ENCODE measurements at places on chromosomes 13 and 19. TPM values are rescaled to one million over a fixed set of nuclear protein-coding genes. Genes with fewer than 3 reads are reported as not detected.

Gene GRWD1
- total RNA-seq, result 35.7 TPM

DNA sequence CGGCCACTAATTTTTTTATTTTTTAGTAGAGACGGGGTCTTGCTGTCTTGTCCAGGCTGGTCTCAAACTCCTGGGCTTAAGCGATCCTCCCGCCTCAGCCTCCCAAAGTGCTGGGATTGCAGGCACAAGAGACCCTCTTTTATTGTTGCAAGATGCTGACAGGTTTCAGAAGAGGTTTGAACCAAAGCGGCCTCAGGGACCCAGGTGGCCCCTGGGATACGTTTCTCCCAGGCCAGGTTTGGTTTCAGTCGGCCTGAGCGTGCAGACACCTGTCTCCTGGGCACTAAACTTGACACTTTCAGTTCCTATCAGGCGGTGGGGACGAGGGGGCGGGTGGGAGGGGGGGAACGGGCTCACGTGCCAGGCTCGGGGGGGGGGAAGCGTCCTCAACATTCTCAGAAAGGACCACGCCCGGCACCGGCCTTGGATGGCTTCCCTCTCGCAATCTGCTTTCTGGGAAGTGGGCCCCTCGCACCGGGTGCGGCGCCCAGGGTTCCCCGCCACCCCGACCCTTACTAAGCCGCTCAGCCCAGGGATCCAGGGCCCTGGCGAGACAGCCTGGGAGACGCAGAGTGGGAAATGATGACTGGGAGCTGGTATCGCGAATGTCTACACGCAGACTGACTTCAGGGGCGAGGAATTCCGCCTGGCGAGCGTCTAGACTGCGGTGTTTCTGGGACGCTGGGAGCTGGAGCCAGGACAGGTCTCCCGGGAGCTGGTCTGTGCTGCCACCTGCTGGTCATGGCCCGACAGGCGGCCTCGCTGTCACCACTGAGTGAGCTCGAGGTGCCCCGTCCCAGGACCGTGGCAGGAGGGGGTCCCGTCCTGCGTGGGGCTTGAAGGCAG is 91.6 kb downstream of the GNG7 start:
- H3K4me1 ChIP-seq, result peaks cover 2% of the 10 kb centered on the region
- H3K27ac ChIP-seq, result no peak overlapping the region
- H3K27me3 ChIP-seq, result peaks cover 18% of the 10 kb centered on the region
- peaks cover 1% of the 10 kb centered on the region for H3K36me3 ChIP-seq
- peak overlapping the region; percentile 10 for H3K4me3 ChIP-seq

- H3K27me3 ChIP-seq, result peaks cover 7% of the 10 kb centered on the region
- H3K27ac ChIP-seq, result peak overlapping the region; percentile 60
- no peak for DNase-seq
Observed at GRCh38 chr19:18649371-18650020, 12.7 kb downstream of the KLHL26 start.

Gene CYP2S1
- total RNA-seq, result 4.0 TPM

DNA sequence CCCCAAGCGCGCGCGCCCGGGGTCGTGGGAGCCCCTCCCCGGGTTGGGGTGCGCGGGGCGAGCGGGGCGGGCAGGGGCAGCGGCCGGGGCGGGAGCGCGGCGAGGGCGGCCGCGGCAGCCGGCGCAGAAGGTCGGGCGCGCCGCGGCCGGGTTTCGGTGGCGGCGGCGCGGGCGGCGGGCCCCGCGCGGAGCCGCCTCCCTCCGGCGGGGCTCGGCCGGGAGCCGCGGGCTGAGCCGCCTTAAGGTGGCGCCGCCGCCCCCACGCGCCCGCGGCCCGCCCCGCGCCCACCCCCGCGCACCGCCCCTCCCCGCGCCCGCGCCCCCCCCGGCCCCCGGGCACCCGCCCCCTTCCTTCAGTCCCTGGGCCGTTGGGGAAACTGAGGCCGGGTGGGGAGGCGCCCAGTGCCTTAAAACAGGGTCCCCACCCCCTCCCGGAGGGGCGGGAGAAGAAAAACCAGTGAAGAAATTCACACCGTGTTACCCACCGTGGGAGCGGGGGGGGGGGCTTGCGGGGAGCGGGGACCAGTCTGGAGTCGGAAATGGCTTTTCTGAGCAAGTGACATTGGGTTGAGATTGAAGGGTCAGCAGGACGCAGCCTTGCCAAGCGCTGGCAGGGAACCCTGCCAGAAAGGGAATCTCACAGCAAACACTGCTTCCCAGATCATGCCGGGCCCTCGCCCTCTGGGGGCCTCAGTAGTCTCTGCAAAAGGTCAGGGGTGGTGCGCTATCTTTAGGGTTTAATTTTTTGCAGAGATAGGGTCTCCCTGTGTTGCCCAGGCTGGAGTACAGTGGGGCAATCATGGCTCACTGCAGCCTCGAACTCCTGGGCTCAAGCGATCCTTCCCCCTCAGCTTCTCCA is at the start of gene TLE2:
TLE2 (minus strand) TSS at position 216 of the 859 bp plus-strand sequence. CDS start 376 bp downstream, outside the sequence.
- no peaks in the 10 kb centered on the region for H3K36me3 ChIP-seq
- peak within 1 kb of the TSS; percentile 84 for H3K27ac ChIP-seq

Gene STARD13
- total RNA-seq, result 11.7 TPM
